CD14-positive monocyte (primary cell): ENCODE measurements at places on chromosomes 2 and 18.

GRCh38 chr2:18598848-18599484 is 9.6 kb upstream of the NT5C1B start:
- no peak for DNase-seq

DNA sequence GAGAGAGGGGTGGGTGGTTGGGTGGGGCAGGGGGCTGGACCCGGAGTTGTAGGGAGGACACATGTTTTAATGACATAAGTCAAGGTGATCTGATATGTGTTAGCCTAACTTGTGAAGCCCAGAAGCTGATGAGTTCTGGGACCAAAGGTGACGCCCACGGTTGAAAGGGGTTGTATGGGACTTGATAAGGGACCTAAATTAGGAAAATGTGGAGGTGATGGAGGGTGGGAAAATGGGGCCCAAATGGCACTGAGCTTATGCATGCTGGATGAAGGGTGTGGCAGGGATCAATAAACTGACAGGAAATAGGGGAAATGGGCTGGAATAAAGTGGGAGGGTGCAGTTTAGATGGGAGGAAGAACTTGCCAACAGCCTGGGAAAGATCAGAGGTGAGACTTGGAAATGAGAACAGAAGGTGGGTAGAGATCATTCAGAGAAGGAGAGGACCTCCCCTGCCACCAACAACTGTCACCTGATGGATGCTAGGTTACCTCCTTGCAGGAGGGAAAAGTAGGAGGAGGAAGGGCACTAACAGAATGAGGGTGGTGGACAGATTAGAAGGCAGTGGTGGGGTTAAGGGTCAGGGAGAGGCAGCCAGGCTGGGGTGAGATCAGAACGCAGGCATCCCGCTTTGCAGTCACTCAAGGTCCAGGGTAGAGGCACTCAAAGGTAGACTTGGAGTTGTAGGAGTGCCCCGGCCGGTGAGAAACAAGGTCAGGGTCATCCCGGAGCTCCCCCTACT is 15.3 kb downstream of the WNT10A start:
- DNase-seq = no peak

- DNase-seq = no peak
These were observed 65.5 kb downstream of the BIN1 start for GRCh38 chr2:127041259-127041970.

DNA sequence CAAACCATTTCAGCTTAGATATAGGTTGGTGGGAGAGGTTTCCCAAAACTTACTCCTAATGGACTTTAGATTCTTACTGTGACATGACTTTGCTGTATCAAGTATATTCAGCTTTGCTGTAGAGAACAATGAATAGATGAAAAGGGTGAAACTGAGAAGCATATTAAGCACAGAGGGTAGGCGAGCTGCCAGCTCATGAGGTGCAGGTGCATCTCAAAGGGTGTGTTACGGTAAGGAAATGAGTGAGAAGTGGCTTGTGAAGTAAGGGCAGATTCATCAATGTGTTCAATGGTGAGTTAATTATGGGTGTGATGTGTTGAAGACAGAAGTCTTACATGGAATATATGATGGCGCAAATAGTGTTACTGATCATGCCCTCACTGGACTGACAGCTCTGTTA is 49.3 kb downstream of the CD8B2 start:
- DNase-seq = no peak

DNA sequence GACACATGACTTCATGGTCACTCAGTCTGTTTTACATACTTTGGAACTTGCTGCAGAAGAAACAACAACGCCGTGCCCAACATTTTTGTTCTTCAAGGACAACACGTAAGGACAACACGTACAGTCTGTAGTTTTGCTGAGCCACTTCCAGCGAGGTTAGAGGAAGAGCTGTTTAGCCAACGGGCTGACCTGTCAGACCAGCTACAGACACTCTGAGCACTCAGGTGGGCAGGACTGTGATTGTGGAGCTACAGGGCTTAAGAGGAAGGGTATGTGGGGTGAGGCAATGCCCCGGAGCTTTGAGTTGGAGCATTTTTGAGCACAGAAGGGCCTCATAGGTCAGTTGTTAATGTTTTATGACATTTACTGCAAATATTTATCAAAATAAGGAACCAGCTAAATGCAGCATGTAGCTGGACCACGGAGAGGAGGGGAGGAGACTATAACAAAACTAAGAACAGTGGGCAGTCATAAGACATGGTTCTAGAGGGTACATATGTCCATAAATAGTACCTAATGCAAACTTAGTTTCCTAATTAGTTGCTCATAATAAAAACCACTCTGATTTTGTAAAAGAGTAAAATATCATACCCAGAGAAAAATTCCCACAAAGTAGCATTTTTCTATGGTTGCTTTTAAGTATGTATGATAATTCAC is 26.3 kb upstream of the NPC1 start:
- no peak for DNase-seq

GRCh38 chr2:207881902-207882301 is 112.2 kb upstream of the FZD5 start:
- no peak for DNase-seq

DNA sequence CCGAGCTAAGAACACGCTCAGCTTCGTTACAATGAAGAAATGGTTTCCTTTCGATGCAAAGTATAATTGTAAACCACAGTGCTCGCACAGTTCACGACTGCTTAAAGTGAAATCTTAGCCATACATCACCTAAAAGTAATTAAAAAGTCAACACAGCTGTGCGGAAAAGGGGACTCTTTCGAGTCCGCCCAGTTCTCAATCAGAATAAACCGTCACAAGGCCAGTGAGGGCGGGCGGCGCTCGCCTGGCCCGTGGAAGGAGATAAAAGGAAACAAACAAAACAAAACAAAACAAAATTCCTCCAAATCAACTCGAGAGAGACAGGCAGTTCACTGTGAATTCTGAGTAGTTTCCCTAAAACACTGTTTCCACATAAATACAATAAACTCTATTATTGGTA is 200.9 kb downstream of the TWIST2 start:
- DNase-seq = no peak

DNA sequence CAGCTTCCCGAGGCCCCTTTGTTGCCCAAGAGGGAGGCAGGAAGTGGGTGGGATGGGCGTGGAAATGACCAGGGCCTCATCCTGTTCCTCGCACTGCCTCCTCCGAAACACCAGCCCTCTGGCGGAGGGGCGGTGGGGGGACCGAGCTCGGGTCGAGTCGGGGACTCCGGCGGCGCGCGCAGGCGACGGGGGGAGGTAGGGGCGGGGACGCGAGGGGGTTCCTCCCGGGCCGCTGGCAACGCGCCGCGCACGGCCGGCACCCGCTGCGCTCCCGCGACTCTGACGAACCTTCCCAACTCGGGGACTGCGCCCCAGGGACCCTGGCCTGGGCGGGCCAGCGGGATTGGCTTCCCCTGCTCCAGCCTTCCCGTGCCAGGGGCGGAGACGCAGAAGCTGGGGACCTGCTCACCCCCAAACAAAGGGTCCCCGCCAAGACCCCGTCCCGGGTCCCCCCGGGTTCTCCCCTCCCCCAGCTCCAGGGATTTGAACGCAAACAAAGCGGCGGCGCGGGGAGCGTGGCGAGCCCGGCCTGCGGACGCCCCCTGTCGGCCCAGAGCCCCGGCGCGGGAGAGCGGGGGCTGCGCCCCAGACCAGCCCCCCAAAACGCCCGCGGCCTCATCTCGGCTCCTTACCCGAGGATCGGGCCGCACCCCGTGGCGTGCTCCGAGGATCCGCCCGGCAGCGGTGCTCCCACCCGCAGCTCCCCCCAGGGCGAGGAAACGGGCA is 1.2 kb downstream of the SEMA4C start:
- DNase-seq = peak; percentile 56
